ENCODE measurements at places on chromosomes 3 and 15.

DNA sequence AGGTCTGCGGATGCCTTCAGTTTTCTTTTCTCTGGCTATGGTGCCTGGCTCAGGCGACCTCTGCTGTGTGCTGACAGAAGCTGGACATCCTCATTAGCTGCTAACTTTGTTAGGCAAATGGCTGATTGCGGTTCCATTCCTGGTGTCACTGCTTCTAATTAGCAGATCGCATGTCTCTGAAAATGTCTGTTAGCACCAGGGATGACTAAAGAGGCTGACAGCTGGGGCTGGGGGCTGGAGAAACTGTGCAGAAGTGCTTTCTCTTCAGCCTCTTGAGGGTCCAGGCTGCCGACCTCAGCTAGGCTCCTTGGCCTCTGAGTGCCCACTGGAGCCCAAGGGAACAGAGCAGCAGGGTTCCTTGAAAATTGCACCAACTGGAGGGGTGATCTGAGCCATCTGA, 39.3 kb downstream of the CHCHD6 start:
- no peak for DNase-seq

GRCh38 chr15:95760508-95760907, 570.0 kb upstream of the NR2F2 start:
- DNase-seq: no peak

DNA sequence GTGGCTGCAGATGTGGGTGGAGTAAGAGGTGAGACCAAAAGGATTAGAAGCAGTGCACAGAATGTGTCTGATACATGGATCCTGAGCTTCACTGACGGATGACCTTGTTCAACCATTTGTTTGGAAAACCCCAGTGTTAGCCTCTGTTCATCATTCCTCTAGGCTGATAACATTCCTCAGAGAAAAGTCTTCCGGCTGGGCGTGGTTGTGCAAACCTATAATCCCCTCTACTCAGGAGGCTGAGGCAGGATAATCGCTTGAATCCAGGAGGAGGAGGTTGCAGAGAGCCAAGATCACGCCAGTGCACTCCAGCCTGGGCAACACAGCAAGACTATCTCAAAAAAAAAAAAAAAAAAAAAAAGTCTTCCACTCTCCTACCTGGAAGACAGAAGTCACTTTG, 23.1 kb upstream of the CHD2 start:
- no peak for DNase-seq

- DNase-seq: no peak
These were observed 67.6 kb upstream of the LSAMP start for GRCh38 chr3:116512931-116513330.

DNA sequence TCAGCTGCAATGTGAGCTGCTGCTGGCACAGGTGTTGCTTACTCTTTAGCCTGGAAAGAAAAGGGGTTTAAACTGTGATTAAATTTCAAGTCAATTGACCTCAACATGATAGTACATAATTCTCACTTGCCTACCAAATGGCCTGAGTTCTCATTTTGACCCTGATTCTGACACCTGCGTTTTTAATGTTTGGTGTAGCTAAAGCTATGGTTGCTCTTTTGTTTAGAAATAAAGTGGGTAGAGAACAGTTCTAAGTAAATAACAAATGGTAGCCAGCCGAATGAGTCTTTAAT, 100.8 kb upstream of the SOX2 start:
- no peak for DNase-seq

DNA sequence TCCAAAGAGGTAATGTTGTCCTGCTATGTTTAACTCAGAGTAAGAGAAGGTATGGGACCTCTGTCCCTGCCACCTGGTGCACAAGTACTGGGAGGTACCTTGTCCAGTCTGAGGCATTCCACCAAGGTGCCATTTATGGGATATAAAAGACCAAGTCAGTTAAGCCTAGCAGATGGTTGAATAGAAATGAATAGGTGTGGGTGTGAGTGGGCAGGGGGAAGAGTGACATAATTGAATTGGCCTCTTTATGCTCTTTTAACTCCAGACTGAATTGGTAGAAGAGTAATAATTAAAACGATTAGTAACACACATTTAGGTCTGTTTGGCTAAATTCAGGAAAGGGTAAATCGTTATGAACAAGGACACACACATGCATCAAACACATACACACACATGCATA, 562 bp downstream of the ADGRG7 start:
- no peak for DNase-seq

Measured in fibroblast of skin of left quadriceps (primary cell).